NCI-H1092 (cell line): ENCODE measurements at places on chromosomes 3 and 15.

DNA sequence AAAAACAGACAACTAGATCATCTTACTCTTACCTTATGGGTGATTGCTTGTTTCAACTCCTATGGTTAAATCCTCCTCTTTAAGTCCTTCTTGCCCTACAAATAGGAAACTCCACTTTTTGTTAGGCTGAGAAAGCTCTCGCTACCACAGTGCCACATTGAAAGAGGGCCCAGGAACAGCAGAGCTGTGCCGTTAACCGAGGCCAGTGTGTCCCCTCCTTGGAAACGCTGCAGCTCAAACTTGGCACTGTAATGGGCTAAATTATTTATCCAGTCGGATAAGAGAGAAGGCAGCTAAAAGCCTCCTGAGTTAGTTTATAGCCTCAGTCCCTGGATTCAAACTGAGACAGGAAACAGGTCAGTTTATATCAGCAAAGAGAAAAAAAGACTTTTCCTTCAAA lies 46.1 kb downstream of the KBTBD12 start:
- DNase-seq, result no peak

- DNase-seq, result no peak
These were observed 614.3 kb downstream of the DIPK2A start for GRCh38 chr3:144585953-144586352.

DNA sequence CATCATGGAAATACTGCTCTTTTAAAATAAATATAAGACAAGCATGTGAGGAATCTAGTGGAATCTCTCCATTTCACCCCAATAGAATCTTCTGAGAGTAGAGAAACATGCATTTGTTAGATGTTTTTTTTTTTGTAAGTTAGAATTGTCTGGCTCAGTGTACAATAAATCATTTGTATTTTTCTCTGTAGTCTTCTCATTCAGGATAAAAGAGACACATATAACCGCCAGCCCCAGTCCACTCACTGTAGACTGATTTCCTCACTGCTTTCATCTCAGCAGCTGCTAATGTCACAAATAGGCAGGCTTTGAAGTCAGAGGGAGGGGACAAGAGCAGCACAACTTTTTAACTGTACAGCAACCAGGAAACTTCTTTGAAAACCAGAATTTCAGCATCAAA lies 140.2 kb upstream of the RBMS3 start:
- no peak for DNase-seq

GRCh38 chr15:74304431-74304830 lies 63.0 kb downstream of the CYP11A1 start:
- DNase-seq, result no peak

GRCh38 chr15:68209735-68210408 lies 4.7 kb upstream of the CALML4 start:
- no peak for DNase-seq

GRCh38 chr3:146544929-146545528 lies 622 bp upstream of the PLSCR1 start:
- no peak for DNase-seq

- no peak for DNase-seq
These were observed 119.1 kb downstream of the GMPS start for GRCh38 chr3:155989536-155989935.

- no peak for DNase-seq
These were observed 17.5 kb upstream of the POC1A start for GRCh38 chr3:52171514-52172261.

DNA sequence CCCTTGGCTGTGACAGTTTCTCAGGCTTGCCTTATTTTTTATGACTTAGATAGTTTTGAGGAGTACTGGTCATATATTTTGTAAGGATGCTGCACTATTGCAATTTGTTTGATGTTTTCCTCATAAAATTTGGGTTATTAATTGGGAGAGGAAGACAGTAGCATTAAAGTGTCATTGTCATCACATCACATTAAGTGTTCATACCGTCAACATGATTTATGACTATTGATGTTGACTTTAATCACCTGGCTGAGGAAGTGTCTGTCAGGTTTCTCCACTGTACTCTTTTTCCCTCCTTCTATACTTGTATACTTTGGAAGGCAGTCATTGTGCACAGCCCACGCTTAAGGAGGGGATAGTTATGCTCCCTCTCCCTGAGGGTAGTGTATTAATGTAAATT lies 26.9 kb downstream of the TRIM69 start:
- DNase-seq, result no peak

DNA sequence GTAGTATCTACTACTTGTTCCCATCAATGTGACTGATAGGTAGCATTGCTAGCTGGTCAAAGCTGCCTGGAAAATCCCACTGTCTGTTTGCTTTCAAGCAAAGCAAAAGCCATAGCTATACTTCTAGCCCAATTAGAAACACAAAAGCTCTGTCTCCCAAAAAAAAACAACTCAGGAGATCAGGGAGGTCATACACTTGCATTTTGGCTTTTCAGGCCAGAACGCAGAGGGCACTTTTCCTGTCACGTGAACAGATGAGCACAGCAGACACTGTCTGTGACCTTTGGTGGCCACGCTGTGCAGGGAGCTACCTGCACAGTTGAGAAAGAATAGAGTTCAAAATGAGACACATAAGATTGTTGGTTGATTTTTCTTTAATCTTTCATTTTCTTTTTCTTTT lies 441.7 kb upstream of the PDZRN3 start:
- DNase-seq, result no peak
